CD8-positive, alpha-beta T cell (primary cell): ENCODE measurements at places on chromosomes 4 and X.
A peak's percentile ranks its signal among the peaks of the same experiment; 100 is the strongest.

- DNase-seq: no peak
Observed at GRCh38 chrX:1239681-1240142, 27.3 kb upstream of the CRLF2 start.

GRCh38 chr4:64497491-64497890 is 88.2 kb upstream of the TECRL start:
- DNase-seq: no peak

DNA sequence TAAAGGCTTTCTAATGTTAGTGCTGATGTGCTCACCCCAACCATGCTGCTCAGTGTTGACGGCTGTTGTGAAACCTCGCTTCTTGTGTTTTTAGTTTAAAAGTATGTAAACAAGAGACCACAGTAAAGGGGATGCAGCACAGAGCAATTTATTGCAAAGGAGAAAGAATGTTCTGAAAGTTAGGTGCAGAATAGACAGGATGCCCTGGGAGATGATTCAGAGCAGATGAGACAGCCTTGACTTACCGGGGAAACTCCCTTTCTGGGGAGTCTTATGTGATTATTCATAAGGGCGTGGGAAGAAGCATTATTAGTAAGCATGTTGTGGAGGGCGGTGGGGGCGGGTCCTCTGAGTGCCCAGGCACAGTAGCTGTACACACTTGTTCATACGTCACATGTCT is 47.7 kb downstream of the EVC start:
- no peak for DNase-seq

GRCh38 chrX:12770440-12770839 is 20.8 kb upstream of the PRPS2 start:
- no peak for DNase-seq

DNA sequence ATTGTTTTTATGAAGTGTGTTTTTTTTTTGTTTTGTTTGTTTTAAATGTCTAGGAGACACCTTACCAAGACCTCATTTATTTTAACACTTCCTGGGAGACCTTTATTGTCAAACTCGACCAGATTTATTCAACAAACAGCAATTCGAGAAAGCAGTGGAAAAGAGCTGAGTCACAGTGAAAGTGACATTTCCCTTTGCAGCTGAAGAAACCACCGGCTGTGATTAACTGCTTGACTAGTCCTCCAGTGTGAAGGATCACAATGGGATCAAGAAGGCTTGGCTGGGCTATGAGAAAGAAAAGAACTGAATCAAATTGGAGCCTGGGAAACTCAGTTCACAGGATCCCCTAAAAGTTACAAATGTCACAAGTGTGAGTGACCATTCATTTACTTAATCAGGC is 11.9 kb upstream of the ADH7 start:
- DNase-seq: no peak

DNA sequence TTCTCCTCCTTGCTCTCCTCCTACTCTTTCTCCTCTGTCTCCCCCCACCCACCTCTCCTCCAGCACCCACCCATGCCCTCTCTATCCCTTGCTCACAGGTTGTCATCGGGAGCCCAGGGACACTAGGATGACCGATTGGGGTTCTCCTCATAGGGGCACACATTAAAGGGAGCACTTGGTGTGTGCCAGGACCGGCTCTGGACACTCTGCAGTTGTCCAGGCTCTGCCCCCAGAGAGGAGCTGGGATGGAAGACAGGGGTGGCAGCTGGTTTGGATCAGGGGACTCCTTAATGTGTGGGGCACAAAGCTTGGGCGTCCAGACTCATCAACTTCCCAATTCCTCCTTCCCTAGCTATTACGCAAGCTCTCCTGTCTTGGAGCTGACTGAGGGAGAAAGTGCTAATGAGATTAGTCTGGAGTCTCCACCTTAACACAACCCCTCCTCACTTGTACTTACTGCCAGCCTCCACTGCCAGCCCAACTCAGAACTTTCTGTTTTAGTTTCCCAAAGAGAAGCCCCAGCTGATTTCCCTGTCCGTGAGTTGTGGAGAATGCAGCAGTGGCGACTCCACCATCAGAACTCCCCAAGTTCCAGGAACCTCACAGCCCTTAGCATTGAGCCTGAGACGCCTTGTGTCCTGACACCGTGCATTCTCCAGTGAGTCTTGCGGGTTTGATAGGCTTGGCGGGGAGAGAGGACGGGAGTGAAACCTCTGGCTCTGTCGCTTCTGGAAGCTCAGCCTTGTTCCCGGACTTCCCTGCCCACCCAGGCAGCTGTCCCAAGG is 52.2 kb downstream of the CXorf49B start:
- DNase-seq: no peak

GRCh38 chr4:126772662-126773061 is 860.1 kb upstream of the INTU start:
- DNase-seq: no peak

DNA sequence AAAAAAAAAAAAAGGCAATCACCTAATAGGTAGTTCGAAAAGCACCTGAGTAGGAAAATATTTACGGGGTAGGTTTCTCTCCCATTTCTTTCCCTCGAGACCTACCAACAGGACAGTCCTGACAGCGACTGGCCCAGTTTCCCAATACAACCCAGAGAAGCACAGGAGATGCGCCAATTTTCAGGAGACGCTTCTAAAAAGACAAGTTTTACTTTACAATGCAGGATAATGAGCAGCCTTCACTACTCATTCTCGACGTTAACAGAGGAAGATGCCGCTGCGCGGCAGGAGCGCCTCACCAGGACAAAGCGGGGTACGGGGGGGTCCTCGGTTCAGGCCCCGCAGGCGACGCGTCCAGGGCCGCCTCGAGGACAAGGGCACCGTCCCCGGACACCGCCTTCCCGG is 708 bp downstream of the BCLAF3 start:
- DNase-seq: no peak

- DNase-seq: no peak
Observed at GRCh38 chrX:153306527-153307115, 14.9 kb downstream of the PNMA6F start.

- no peak for DNase-seq
Observed at GRCh38 chr4:174213731-174214100, 69.8 kb downstream of the FBXO8 start.

DNA sequence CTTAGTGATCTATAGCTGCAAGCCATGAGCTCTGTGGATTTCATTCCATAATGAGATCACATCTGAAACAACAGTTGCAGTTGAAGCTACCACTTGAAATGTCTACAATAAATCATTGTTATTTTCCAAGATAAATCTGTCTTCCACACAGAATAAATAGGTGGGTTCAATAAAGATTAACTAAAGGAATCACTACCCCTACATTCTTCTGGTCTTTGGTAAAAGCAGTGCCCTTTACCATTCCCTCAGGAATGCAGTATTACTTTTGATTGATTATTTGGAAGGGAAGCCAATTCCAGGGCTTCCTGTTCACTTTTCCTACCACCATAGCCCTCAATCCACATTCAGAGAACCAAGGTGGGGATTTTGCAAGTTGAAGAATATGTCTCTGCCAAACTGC is 38.9 kb upstream of the MAP9 start:
- no peak for DNase-seq

GRCh38 chr4:9969526-9970398 is 51.5 kb downstream of the SLC2A9 start:
- no peak for DNase-seq

DNA sequence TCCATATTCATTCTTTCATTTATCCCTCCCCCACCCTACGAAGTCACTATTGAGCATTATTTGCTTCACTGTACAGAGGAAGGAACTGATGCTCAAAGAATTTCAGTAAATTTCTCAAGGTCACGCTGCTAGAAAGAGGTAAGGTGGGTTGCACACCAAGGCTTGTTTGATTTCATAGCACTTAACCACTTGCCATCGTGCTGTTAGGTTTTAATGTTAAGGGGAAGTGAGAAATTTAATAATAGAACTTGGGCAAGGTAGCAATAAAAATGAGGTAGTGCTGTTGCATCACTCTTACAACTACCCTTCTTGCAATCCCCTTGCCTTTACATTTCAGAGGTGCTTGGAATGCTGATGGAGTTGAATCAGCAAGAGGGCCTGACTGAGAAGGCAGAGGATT is 343.1 kb downstream of the MID1IP1 start:
- no peak for DNase-seq

DNA sequence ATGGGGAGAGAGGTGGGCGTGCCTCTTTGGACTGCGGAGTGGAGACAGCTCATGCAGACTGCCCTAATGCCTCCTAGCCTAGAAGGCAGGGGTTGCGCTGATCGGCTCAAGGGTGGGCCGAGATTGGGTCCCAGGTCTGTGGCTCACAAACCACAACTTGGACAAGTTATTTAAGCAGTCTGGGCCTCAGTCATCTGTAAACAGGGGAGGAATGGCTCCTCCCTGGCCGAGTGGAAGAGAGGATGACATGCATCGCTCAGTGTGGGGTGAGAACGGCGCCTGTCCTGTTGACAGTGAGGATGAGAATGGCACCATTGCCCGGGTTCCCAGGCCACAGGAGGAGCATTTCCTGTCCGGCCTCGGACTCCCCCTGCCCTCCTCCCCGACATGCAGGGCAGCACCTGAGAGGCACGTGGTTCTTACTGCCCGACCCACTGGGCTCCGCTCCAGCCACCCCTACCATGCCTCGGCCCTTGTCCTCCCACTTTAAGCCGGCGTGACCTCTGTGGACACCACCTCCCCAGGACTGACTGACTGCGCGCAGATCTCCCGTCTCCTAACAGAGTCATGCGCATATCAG is 40.3 kb upstream of the GRPEL1 start:
- no peak for DNase-seq

GRCh38 chr4:112073181-112073580 is 72.1 kb upstream of the FAM241A start:
- DNase-seq: no peak

DNA sequence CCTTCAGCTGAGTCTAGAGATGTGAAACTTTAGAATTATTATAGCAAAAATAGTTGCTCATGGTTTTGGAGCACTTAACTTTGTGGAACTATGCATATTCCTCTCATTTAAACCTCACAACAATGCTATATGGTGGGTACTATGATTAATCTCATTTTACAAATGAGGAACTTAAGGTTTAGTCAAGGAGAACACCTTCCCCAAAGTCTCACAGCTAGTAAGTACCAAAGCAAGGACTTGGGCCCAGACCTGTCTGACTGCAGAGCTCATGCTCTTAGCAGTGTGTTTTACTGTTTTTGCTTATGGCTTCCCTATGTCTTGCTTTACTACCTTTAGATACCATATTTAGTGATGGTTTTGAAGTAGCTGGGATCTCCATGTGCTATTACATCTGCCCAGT is 5.1 kb downstream of the UBE2A start:
- DNase-seq: no peak

- DNase-seq: peak; percentile 42
Observed at GRCh38 chrX:15143050-15143824, 126.6 kb downstream of the ASB9 start.

DNA sequence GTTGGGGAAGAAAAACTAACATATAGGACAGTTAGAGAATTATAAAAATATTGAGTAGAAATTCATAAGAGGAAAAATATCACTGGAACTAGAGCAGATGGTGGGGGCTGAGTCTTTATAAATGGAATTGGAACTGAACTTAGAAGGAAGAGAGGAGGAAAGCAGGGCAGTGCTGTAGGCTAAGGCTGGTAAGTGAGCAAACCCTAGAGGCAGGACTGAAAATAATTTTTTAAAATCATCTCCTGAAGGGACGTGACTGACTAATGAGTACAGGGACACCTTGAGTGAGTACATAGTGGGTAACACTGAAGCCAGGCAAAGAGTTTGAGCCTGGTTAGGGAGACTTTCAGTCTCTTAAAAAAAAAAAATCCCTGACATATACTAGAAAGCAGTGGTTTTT is 63.3 kb downstream of the GALNT7 start:
- no peak for DNase-seq

GRCh38 chrX:78931814-78932213 is 13.4 kb upstream of the P2RY10 start:
- no peak for DNase-seq

GRCh38 chr4:75514949-75515612 is 808 bp downstream of the THAP6 start:
- DNase-seq: no peak

GRCh38 chr4:4338210-4339001 is 48.4 kb downstream of the ZBTB49 start:
- DNase-seq: no peak

- no peak for DNase-seq
Observed at GRCh38 chrX:148513661-148514060, 13.2 kb downstream of the AFF2 start.

GRCh38 chr4:3168029-3168428 is 80.9 kb upstream of the MSANTD1 start:
- DNase-seq: no peak

DNA sequence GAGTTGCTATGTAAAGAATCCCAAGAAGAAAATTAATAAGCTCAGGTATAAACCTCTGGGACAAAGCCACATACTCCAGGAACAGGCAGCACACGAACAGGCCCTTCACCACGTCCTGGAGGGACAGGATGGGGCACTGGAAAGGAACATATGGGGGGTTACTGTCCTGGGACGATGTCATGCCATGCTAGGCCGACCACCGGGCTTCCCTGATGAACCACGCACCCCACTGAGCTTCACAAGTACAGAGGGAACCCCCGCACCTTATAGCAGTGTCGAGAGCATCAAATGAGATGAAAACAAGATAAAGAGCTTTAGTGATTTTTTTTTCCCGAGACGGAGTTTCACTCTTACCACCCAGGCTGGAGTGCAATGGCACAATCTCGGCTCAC is 19.1 kb downstream of the NOP14 start:
- DNase-seq: no peak

DNA sequence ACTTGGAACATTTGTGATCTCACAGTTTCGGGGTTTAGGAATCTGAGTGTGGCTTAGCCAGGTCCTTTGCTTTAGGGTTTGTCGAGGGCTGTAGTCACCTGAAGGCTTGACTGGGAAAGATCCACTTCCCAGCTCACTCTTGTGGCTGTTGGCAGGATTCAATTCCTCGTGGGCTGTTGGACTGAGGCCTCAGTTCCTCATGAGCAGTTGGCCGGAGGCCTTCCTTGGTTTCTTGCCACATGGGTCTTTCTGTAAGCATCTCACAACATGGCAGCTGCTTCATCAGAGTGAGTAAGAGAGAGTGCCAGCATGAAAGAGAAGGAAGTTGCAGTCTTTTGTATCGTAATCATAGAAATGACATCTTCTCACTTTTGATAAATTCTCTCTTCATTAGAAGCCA is 11.1 kb downstream of the TXLNG start:
- no peak for DNase-seq

DNA sequence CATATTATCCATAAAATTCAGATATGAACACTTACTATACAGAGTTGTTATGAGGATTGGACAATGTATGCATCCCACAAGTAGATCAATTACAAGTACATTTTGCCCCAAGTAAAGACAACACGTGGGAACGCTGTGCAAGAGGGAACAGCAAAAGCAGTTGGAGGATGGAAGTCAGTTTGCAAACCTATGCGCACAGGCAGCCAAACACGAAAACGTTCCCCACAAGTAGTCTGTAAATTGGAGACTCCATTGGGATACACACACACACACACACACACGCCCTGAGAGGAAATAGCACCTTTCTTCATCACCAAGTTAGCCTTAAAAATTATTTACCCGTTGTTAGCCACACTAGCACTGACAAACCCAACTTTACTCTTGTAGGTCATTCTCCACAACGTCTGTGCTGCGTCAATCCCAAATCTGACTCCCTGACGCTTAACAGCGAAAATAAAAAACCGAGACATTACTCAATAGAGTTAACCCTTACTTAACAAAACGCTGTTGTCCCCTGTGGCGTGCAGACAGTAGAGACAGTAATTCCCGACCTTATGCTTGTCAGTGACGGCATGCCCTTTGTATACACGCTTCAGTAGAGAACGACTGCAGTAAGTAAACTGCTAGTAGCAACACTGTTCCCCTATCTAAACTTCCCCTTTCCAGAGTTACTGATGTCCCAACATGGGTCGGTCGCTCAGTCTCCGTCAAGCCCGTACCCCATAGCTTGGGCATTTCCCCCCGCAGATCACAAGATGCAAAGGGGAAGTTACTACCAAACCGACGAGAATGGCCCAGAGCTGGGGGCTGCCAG is 730 bp downstream of the MANBA start:
- no peak for DNase-seq
